ENCODE measurements at places on chromosomes 11 and 22.

DNA sequence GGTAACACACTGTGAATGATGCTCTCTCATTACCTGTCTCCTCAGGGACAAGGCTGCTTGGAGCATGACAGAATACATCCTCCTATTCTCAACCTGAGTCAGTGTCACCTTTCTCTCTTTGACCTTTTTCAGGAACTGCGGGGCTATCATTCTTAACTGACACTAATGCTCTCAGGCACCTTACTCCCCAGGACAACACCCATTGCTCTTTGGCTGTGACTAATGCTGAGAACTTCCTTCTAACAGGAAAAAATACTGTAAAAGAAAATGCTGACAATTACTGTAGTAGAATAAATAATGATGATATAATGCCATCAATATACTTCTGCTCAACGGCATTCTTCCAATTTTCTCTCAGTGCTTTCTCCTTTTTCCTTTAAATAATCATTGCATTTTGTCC is 2082.7 kb upstream of the RAG2 start:
- peak; percentile 7 for DNase-seq

- no peak for DNase-seq
These were observed 109.8 kb downstream of the ZBTB16 start for GRCh38 chr11:114169321-114169749.

GRCh38 chr11:76830639-76831327 is 29.9 kb upstream of the ACER3 start:
- no peak for DNase-seq

- no peak for DNase-seq
These were observed 252.6 kb downstream of the BRD1 start for GRCh38 chr22:49574881-49575702.

DNA sequence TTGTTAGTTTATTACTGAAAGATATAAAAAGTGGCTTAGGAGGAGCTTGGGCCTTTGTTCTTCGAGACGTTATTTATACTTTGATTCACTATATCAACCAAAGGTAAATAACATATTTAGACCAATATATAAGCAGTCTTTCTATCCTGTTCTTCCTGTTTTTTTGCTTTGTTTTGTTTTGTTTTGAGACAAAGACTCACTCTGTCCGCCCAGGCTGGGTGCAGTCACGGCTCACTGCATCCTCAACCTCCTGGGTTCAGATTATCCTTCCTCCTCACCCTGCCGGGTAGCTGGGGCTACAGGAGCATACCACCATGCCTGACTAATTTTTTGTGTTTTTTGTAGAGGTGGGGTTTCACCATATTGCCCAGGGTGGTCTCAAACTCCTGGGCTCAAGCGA is 66.8 kb downstream of the ATM start:
- DNase-seq: peak; percentile 35

DNA sequence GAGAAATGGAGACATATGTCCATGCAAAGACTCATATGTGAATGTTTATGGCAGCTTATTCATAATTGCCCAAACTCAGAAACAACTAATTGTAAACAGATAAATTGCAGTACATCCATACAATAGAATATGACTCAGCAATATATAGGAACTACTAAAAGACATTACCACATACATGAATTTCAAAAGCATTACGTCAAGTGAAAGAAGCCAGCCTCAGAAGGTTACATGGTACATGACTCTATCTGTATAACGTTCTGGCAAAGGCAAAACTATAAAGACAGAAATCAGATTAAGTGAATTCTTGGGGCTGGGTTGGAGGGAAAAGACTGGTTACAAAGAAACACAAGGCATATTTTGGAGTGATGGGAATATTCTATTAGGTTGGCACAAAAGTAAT is 7.2 kb downstream of the KCTD21 start:
- no peak for DNase-seq

- no peak for DNase-seq
These were observed 4.6 kb upstream of the SIGIRR start for GRCh38 chr11:419248-420005.

GRCh38 chr11:12448131-12448939 is 71.0 kb downstream of the PARVA start:
- no peak for DNase-seq

GRCh38 chr11:105942921-105943320 is 79.1 kb downstream of the MSANTD4 start:
- no peak for DNase-seq

- DNase-seq: no peak
These were observed 46.8 kb downstream of the NAV2 start for GRCh38 chr11:19759389-19759788.

- DNase-seq: peak; percentile 7
These were observed 46.1 kb downstream of the PHF21A start for GRCh38 chr11:46075168-46075567.

DNA sequence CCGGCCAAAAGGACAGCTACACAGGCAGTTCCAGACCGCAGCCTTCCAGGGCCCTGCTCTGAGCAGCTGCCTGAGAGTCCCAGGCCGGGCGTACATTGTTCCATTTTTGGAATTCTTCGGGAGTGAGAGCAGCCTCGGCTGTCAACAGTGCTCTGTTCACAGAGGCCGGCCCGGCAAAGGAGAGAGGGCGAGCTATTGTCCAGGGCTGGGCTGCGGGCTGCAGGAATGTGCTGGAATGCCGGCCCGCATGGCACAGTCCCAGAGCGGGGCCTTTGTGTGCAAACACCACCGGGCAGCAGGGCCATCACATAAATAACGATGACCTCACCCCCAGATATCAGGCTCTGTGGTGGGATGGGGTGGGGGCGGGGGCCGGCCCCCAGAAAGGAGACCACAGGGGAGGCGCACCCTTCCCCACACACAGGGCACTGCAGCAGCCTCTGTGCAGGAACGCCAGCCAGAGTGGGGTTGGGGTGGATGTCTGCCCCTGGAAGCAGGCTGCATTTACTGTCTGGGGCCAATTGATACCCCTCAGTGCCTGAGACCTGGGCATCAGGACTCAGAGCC is 15.8 kb downstream of the LINC01488 start:
- DNase-seq: peak; percentile 97

DNA sequence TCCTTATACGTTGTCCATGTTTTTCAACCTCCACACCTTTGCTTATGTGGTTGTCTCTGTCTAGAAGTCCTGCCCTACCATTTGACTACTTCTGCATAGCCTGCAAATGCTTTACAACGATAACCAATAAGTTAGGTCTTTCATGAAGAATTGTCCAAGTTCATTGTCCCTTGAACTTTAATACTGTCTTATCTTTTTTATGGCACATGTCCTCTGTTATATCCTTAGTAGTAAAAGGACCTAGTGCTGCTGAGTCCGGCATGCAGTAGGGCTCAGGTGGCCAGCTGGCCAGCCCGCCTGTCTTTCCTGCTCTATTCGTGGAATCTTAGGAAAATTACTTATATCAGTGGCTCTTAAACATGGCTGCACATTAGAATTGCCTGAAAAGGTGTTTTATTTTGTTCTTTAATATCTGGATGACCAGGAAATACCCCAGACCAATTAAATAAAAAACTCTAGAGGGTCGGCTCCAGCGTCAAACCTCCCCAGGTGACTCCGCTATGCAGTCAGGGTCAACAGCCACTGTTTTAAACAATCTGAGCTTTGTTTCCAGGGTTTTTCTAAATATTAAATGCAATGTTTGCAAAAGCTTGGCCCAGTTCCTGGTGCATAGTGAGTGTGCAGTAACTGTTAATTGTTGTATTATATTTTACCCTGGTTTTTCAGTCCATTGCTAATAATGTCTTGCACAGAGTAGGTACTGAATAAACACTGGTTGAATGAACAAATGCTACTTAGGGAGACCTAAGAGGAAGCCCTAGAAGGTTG is 64.6 kb upstream of the SESN3 start:
- no peak for DNase-seq

GRCh38 chr11:62665599-62666258 is 617 bp downstream of the CSKMT start:
- DNase-seq: peak; percentile 58

DNA sequence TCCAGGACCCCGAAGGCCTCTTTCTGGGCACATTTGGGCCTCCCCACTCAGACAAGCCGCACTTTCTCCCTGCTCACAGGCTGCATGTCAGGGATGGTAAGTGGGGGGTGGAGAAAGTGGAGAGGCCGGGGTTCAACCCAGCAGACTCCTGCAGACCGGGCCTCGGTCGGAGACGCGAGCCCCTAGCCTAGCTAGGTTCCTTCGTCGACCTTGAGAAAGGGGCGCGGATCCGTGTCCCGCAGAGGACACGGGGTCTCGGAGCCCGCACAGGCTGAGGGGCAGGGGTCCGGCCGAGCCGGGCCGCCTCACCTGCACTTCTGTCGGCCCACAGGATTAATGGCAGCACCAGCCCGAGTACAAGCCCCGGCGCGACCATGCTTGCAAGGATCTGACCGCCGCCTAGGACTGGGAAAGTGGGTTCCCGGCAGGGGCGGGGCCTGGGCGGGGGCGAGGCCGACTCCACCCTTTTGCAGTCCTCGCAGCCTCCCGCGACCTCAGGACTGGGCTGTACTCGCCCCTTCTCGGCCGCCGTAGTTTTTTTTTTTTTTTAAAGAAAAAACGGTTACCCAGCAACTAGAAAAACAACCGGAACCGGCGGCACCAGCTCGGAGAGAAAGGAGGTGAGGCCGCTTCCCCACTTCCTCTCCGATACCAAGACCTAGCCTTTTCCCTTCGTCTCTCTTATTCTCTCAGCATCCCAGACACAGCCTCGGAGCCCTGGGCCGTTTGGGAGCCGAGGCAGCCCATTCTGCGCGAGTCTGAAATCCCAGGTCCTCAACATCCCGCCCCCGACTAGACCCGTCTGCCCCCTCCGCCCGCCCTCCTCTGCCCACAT is at the start of the genes SIAE and SPA17:
SIAE (minus strand) TSS at position 407 of the 835 bp plus-strand sequence; CDS start at position 376, 31 bp downstream.
SPA17 (plus strand) TSS at position 572 of the 835 bp plus-strand sequence. CDS start 1,361 bp downstream, outside the sequence.
- DNase-seq: peak; percentile 98

- no peak for DNase-seq
These were observed 36.3 kb upstream of the ME3 start for GRCh38 chr11:86708669-86709068.

GRCh38 chr11:131800452-131800851 is 430.0 kb downstream of the NTM start:
- no peak for DNase-seq

DNA sequence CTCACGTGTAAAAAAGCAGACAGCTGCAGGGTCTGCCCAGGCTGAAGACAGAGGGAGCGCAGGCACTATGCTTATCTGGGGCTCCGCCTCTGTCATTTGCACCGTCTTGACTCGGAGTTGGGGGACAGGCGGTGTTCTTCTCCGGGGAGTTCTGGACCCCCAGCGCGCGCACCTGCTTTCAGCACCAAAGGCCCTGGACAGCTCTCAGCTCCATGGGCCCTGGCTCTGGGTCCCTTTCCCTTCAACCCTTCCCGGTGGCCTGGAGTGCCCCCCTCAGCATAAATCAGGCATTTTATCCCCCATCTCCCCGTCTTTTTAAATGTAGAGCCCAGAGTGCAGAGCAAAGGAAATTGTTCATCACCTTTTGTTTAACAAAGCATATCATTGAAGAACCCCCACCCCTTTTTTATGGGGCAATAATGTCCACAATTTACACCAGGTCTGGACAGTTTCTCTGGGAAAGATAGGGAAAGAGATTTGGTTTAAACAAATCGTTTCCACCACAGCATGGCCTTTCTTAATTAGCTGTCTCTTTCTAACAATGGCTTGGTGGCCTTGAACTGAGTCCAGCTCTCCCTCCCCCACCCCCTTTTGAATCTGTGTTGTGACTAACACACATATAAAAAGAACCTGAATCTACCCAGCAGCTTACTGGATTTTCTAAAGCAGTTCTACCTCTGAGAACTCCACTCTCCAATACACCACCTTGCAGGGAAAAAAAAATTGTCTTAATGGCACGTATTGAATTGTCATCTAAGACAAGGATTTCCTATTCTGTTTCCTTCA is 1.7 kb downstream of the SEZ6L start:
- DNase-seq: no peak

GRCh38 chr11:65987336-65987735 is 14.6 kb downstream of the EIF1AD start:
- DNase-seq: no peak

- DNase-seq: peak; percentile 11
These were observed 43.5 kb upstream of the MYEOV start for GRCh38 chr11:69250186-69251056.

- no peak for DNase-seq
These were observed 7.1 kb upstream of the APOBEC3H start for GRCh38 chr22:39089928-39090327.

GRCh38 chr11:97722065-97722464 is 1298.7 kb upstream of the CNTN5 start:
- peak; percentile 72 for DNase-seq

- DNase-seq: peak; percentile 61
These were observed 143.8 kb downstream of the NECTIN1 start for GRCh38 chr11:119585043-119585781.

DNA sequence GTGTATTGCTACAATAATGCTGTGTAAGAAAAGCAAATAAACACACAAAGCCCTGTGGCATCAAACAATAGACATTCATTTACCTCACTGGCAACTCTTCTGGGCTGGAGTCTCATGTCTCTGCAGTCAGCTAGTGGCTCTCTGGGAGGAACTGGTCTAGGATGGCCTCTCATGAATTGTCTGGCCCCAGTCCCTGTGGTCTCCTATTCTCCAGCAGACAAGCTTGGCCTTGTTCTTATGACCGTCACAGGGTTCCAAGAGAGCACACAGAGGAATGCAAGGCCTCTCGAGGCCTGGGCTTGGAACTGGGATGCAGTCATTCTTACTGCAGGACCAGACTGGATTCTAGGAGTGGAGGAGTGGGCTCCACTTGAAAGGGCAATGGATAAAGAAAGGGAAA is 141.2 kb upstream of the NTM start:
- no peak for DNase-seq

GRCh38 chr11:61817471-61818202 is 834 bp upstream of the FADS1 start:
- no peak for DNase-seq

DNA sequence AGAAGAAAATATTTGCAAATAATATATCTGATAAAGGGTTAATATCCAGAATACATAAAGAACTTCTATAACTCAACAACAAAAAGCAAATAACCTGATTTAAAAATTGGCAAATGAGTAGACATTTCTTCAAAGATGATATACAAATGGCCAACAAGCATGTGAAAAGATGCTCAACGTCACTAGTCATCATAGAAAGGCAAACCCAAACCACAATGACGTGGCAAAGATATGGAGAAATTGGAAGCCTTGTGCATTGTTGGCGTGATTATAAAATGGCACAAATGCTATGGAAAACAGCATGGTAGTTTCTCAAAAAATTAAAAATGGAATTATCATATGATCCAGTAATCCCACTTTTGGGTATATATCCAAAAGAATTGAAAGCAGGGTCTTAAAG is 466.3 kb downstream of the TBC1D22A start:
- no peak for DNase-seq

DNA sequence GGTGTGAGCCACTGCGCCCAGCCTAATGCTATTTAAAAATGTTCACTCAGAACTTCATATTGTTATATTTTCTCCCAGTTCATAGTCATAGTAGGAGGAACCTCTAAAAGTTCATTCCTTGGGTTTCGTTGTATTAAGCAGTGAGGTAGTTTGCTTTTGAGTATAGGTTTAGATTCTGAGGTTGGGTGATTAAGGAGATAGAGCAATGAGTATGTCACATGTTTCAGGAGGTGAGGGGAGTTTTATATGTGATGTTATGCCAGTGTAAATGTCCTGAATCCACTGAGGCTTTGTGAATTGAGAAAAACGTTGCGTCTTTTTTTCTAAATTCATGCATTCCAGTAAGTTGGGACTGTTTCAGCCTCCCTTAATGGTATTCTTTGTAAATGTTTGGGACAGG is 4.2 kb downstream of the UBE2L3 start:
- DNase-seq: no peak

GRCh38 chr11:78564490-78565467 is 9.9 kb downstream of the NARS2 start:
- peak; percentile 65 for DNase-seq

GRCh38 chr11:97786961-97787360 is 1233.8 kb upstream of the CNTN5 start:
- DNase-seq: no peak
